ENCODE measurements at places on chromosomes 3 and 15. TPM values are rescaled to one million over a fixed set of nuclear protein-coding genes. Genes with fewer than 3 reads are reported as not detected.

DNA sequence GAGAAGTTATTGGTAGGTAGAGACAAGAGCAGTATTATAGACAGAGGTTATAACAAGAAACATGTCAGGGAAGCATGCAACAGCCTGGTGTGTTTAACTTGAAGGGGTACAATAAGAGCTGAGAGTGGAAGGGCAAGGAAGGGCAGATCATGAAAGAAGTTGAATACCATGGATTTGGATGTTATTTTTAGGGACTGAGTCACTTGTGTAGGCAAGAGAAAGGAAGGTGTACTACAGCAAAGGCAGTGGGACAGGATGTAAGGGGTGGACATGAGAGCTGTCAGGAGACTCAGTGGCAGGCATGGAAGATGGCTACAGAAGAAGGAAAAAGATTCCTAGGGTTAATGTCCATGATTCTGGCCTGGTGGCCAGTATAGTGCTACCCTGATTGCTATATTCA is 66.4 kb downstream of the TFG start:
- peak; percentile 25 for DNase-seq

GRCh38 chr15:90396321-90396720 is 8.3 kb downstream of the IQGAP1 start:
- DNase-seq = no peak

GRCh38 chr3:14548321-14548729 is 8.2 kb upstream of the GRIP2 start:
- peak; percentile 50 for DNase-seq

DNA sequence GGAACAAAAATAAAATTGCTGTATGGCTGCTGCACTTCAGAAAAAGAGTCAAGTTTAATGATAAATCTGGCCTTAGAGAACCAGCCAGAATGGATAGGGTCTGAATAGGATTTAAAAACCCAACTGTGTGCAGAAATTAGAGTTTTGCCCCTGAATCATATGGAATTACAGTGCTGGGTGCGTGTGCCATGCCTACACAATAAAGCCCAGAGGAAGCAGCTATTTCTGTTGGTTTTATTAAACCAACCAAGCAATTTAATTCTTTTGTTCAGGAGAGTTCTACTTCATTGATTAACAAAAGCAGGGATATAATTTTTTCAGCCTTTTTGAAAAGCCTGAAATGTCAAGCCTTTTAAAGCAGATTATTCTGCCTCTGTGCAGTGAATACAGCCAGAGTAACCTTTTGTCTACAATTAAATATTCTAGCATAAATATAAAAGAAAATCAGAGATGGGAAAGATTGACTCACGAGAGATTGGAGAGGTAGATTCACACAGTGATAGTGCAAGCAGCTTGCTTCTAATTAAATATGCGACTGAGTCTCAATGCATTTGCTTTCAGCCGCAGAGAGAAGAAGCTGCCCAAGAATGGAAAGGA is 66.7 kb upstream of the DNAJC19 start:
- DNase-seq = no peak

DNA sequence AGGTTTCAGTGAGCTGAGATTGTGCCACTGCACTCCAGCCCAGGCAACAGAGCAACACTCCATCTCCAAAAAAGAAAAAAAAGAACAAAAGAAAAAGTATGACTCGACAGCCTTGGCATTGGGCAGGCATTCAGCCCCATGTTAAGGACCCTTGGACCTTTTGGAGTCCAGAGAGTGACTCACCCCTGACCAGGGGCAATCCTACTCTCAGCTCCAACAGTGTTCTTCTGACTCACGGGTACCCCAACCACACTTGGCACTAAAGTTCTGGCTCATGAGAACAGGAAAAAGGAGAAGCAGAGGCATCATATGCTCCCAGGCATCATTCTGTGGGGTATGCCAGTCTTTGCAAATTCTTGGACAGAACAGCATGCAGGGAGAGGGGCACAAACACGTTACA is 252.4 kb upstream of the HES1 start:
- peak; percentile 98 for DNase-seq

GRCh38 chr3:134650431-134651346 is at the start of gene KY:
Gene KY, minus strand, starts transcription at chr3:134651022. Its CDS starts 62 bp downstream, at chr3:134650960.
- peak; percentile 38 for DNase-seq

DNA sequence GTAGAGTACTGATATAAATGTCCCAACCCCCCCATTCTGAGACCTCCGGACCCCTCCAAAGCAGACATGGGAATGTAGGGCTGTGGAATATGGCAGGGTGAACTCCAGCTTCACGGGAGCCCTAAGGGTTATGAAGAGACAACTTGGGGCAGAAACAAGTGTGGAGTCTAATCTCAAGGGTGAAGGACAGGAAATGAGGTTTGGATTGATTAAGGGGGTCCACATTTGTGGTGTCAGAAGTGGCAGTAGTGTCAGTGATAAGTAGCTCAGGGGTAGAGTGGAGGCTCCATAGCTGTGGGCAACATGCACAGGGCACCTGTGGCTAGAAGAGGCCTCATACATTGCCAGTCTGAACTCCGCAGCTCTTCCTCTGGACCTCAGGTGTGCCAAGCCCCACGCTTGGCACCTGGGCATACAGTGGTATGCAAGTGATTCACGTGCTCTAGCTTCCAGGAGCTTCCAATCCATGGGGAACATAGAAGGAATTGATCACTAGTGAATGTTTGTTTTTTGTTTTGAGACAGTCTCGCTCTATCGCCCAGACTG is 4.1 kb upstream of the P4HTM start:
- DNase-seq = no peak

DNA sequence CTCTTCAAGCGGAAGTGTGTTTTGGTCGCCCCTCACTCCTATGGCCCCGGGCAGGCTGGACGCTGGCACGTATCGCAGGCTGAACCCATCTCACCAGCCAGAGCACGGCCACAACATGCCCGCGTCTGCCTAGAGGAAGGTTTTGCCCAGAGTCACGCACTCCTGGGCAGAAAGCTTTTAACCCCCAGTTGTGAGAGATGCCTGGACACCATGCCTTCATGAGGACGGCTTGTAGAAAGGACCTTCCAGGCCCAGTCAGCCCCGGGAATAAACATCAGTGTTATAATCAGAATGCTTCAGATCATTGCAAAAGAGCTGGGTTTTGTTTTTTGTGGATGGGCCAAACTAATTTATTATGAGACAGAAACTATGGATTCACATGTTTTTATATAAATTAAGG is 16.5 kb downstream of the CYFIP1 start:
- no peak for DNase-seq

DNA sequence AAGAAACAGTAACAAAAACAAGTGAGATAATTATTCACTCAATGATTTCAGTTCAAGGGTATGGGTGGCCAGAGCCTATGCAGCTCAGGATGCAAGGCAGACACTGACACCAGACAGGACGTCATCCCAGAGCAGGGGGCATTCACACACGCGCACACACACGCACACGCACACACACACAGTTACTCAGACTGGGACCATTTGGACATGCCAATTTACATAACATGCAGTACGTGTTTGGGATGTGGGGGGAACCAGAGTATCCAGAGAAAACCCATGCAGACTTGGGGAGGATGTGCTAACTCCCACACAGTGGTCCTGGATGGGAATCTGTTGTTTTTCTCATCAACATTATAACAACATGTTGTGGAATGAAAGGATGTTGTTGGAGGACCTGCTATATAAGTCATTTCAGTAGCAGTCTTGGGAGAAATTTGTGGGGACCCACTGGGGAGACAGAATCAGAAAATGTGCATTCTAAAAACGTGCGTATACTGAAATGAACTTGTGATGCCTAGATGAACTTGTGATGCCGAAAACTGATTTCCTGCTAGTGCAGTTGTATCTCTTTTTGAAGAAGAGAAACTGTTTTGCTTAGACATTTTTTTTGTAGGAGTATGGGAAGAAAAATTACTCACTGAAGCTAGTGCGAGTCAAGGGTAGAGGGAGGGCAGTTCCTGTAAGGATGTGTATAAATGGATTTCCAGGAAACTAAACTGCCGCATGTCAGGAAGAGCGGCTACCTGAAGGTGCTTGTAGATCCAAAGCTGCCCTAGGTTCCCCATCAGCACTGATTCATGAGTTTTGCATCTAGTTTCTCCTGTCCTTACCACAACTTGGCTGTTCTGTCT is 25.2 kb downstream of the CD200 start:
- peak; percentile 16 for DNase-seq

DNA sequence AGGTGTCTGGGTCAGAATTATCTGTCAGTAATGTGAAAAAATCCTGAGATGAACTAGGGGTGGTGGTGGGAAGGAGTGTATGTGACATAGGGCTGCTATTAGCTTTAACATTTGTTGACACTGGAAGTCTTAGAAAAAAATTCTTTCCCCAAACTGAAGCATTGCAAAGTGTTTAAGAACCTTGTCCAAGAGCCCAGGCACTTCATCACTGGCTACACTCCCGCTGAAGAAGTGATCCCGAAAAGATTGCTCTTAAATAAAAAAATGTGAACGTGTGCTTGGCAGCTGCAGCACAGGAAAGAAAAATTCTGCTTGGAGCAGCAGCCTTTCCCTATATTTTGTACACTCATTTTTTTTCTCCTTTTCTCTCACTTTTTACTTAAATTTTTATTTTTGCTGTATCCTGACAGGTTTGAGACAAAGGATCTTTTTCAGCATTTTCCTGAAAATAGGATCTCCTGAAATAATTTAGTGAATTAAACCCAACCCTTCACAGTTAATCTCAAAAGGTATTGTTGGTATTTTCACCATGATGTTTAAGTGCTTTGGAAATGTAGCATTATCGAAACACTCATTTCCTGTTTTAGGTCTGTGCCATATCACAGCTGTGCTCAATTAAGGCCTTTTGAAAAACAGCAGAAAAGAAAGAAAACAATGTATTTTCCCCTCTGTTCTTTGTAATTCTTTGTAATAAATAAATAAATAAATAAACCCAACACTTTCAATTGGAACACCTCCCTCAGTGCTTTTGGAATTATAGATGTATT is 477.6 kb downstream of the ZNF385D start:
- DNase-seq = no peak

- DNase-seq = no peak
These were observed 131.5 kb downstream of the TGFBR2 start for GRCh38 chr3:30737743-30738499.

DNA sequence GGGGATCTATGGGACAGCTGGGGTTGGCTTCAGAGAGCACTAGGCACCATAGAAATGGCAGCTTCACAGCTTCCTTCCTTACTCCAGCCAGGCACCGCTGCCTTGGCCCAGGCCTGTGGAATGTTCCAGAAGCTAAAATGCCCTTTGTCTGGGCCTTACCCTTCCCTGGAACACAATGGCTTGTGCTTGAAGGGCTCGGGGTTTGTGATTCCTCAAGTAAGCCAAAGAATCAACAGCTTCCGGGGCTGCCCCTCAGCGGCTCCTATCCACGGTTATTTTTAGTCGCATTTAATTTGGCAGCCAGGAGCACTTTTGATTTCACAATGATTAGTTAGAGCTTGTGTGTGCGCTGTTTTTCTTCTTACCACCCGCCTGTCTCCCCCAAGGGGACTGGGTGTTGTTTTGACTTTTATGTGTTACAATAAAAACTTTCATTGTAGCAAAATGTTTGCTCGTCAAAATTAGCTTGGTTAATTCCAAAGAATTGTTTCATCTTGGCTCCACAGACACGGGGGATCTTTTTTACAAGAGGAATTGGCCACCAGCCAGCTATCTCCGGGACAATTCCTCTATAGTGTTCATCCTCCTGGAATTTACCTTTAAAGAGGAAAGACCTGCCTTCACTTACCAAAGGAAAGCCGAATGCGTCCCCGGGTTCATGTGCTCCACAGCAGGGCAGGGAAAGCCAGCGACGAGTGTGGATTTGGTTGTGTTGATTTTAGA is 73.8 kb downstream of the TLE3 start:
- DNase-seq = peak; percentile 73

GRCh38 chr15:38522922-38523321 is 41.7 kb downstream of the RASGRP1 start:
- no peak for DNase-seq

GRCh38 chr3:172561897-172562640 is 38.8 kb upstream of the TNFSF10 start:
- DNase-seq = no peak

- DNase-seq = no peak
These were observed 336.9 kb downstream of the SLC9A9 start for GRCh38 chr3:143511174-143511879.

- no peak for DNase-seq
These were observed 92.3 kb upstream of the P2RY1 start for GRCh38 chr3:152742368-152743347.

GRCh38 chr3:46085421-46086082 is 58.3 kb upstream of the XCR1 start:
- no peak for DNase-seq

DNA sequence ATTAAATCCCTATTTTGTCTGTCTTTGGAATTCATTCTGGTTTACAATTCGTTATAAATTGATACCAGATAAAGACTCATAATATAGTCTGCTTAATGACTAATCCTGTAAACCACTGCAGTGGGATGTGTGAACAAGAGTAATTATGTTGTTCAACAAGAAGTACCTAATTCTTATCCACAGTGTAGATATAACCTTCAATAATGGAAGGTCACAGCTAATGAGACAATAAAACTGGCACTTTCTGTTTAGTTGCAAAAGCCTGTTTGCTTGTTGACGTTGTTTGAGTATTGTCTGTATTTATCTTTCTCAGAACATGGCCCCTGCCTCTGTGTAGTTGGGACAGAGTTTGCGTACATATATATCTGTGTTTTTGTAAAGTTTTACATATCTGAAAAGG is 26.7 kb downstream of the PIAS1 start:
- no peak for DNase-seq

- DNase-seq = peak; percentile 41
These were observed 544.1 kb upstream of the MDFIC2 start for GRCh38 chr3:70856414-70857162.

DNA sequence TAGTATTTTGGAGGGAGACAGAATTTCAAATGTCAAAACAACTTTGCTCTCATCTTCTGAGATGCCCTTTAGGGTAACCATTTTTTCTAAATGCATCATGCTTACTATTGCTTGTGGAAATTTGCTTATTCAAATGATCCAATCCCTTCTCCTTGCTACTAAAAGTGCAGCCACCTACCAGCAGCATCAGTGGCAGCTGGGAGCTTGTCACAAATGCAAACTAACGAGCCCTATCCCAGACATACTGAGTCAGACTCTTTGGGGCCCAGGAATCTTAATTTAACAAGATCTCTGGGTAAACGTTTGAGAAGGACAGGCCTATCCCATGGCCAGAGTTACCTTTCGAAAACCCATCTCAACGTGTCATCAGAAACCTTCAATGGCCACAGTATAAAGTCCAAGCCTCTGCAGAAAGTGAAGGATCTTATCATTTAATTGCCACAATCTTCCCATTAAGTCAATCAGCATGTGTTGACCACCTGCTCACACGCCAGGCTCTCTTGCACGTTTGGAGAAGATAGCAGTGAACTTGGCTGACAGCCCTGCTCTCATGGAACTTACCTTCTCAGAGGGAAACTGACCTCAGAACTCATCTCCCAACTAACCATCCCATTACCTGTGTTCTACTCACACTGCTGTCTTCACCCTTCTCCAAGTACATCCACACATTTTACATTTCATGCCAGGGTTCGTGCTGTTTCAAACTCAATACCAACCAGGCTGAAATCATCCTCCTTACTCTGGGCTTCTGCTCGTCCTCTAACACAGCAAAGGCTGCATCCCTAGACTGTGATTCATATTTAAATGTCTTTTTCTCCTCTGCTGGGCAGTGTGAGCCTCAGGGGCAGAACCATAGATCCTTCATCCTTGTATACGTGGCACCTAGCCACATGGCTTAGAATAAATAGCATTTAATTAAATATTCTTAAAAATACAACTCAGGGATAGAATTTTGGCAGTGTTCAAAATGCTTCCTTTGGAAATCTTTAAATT is 24.8 kb upstream of the VGLL4 start:
- DNase-seq = peak; percentile 30

GRCh38 chr3:31911643-31912042 is 69.4 kb downstream of the OSBPL10 start:
- DNase-seq = no peak

EFCC1 gene
- not detected for total RNA-seq

TLNRD1 gene
- total RNA-seq = 9.0 TPM

GOLGA8R gene
- total RNA-seq = 0.86 TPM

ATP13A5 gene
- not detected for total RNA-seq

GRAMD2A gene
- 0.44 TPM for total RNA-seq
